ENCODE measurements at places on chromosomes 2 and 18.

GRCh38 chr2:40455661-40456060 is 3.8 kb upstream of the SLC8A1 start:
- H3K4me1 ChIP-seq, result no peaks in the 10 kb centered on the region
- H3K27ac ChIP-seq, result no peak overlapping the region
- no peak overlapping the region for H3K4me3 ChIP-seq
- DNase-seq, result no peak

DNA sequence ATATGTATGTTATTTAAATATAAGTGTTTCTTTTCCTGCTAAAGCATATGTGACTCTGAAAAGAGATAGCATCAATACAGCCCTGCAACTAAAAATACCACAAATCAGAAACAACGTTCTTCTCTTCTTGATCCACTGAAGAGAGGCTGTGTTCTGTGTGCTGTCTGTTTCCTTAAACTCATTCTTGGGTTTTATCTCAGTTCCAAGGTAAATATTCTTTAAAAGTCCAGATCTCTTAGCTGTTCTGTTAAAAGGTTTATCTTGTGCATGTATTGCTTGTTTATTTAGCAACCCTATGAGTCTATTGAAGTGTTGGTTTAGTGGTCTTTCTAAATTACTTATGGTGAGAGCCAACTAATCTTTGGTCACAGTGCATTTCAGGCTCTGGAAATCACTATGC is 173.3 kb upstream of the NT5C1B start:
- no peaks in the 10 kb centered on the region for H3K36me3 ChIP-seq
- DNase-seq, result no peak
- no peaks in the 10 kb centered on the region for H3K4me1 ChIP-seq
- no peaks in the 10 kb centered on the region for H3K27me3 ChIP-seq
- no peak overlapping the region for H3K4me3 ChIP-seq

DNA sequence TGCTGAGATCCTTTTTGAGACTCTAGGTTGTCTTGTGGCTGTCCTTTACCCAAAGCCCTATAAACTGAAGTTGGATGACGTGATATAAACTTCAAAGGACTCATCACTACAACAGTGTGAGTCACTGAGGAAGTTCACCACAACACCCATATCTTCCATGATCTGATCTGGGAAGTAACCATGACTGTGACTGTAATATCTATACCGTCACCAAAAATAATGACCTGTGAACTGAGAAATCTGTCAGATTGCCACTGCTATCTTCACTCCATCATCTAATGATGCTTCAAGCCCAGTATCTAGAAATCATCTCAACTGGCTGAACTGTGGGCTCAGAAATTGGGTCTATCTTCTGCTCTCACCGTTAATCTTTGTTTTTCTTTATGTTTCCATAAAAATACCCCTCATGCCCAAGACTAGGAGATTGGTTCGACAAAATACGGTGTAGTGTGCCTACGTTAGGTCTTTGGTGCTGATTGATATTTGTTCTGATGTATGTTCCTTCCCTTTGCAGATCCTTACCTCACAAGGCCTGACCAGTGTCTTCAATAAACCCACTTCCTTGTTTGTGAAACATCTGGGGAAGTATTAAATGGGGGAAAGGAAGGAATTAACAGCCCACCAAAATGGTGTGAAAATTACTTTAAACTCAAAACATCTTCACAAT is 78.2 kb downstream of the MYL12B start:
- no peak overlapping the region for H3K27ac ChIP-seq
- no peak for DNase-seq
- H3K36me3 ChIP-seq, result no peaks in the 10 kb centered on the region
- no peaks in the 10 kb centered on the region for H3K27me3 ChIP-seq

DNA sequence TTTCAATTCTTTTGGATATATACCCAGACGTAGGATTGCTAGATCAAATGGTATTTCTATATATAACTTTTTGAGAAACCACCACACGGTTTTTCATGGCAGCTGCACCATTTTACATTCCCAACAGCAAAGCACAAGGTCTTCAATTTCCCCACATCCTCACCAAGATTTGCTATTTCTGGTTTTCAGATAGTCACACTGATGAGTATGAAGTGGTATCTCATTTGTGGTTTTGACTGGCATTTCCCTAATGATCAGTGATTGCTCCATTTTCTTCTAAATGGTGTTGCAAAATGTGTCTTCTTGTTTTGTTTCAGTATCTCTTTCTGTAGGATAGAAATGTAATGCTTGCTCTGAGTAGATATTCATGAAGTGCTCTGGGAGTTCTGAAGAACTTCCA is 52.0 kb downstream of the ANKRD44 start:
- H3K27me3 ChIP-seq, result no peaks in the 10 kb centered on the region
- no peaks in the 10 kb centered on the region for H3K36me3 ChIP-seq
- no peak overlapping the region for H3K4me3 ChIP-seq
- no peak for DNase-seq

GRCh38 chr2:44969936-44970335 is 28.4 kb downstream of the SIX3 start:
- no peaks in the 10 kb centered on the region for H3K4me1 ChIP-seq
- no peak overlapping the region for H3K27ac ChIP-seq
- no peak for DNase-seq
- peaks cover 50% of the 10 kb centered on the region for H3K27me3 ChIP-seq
- H3K4me3 ChIP-seq, result no peak overlapping the region

DNA sequence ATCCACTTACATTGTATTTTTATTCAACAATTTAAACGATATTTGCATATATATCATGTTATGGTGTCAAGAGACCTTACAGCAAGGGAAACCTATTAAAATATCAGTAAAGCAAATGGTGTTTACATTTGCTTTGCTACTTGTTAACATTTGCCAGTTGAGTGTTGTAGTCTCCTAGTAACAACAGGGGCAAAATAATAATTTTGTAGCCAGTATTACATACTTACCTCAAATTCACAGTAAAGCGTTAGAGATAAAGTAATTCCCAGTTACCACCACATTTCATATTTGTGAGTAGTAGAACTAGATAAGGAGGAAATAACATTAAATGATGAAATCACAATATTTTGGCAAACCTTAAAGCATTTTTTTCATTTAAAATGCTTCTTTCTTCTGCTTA is 71.3 kb downstream of the FASTKD2 start:
- H3K4me3 ChIP-seq, result no peak overlapping the region
- no peaks in the 10 kb centered on the region for H3K4me1 ChIP-seq
- H3K27me3 ChIP-seq, result no peaks in the 10 kb centered on the region
- DNase-seq, result no peak
- H3K36me3 ChIP-seq, result no peaks in the 10 kb centered on the region

DNA sequence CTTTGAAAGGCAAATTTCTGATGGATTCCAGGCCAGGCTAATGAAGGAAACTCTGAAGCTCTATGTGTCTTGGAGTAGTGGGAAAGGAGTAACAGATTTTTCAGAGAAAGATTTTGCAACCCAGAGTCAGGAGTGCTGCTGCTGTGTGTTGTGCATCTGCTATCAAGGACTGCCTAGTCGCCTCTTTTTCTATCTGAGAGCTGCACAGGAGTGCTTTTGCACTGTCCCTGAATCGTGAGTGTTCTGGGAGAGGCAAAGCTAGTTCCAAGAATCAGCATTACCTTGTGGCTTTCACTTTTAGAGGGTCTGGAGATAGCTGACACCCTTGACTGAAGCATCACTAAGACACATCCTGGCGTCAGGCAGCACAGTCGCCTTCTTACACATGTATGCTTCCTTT is 336.4 kb downstream of the PARD3B start:
- no peaks in the 10 kb centered on the region for H3K27me3 ChIP-seq
- H3K27ac ChIP-seq, result no peak overlapping the region
- no peaks in the 10 kb centered on the region for H3K4me1 ChIP-seq
- DNase-seq, result no peak

DNA sequence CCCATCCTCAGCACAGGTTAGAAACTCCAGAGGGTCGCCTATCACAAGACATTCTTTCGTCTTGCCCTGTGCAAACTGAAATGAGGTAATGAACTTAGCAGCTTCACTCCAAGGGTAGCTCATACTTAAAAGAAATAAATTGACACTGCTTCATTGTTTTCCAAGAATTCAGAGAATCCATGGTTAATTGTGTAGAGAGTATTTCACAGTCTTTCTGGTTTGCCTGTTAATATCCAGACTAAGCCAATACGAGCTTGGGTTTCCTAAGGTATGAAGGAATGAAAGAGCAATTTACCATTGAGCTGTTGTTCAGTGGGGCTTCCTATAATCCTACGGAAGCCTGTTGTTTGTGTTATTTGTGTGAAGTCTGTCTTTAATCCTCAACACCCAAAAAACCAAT is 58.7 kb downstream of the FAM124B start:
- H3K4me3 ChIP-seq, result no peak overlapping the region
- no peaks in the 10 kb centered on the region for H3K27me3 ChIP-seq
- H3K27ac ChIP-seq, result no peak overlapping the region
- no peak for DNase-seq

- peaks cover 92% of the 10 kb centered on the region for H3K27me3 ChIP-seq
- no peaks in the 10 kb centered on the region for H3K36me3 ChIP-seq
Measured at GRCh38 chr18:74447404-74448152, 9.5 kb downstream of the DIPK1C start.

GRCh38 chr2:191581003-191581402 is 96.9 kb upstream of the NABP1 start:
- no peak for DNase-seq
- no peaks in the 10 kb centered on the region for H3K27me3 ChIP-seq
- no peak overlapping the region for H3K4me3 ChIP-seq
- no peak overlapping the region for H3K27ac ChIP-seq

DNA sequence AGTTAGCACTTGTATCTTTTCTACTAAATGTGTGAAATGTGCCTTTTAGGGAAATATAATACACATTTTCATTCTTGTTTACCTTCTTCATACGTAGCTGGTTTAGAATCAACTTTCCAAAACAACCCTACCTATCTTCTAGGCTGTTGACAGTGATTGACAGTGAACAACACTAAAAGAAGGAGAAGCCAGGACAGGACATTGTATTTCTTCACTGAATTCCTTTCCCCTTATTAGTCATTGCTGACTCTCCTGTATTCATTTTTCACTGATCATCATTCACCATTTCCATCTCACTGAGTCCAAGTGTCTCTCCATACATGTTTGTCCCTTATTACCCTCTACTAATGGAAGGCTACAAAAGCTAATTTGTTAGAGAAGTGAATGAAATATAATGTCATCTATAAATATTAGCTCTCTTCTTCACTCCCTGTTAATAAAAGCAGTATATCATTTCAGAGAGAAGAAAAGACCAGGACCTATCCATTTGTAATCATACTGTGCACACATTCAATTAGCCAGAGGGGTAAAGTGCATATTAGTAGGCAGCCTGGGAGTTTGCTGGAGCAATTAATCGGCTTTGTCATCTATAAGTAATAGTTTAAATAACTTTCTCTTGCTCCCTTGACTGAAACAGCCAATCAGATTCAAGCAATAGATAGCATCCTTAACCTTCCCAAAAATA is 192.5 kb upstream of the FOSL2 start:
- no peaks in the 10 kb centered on the region for H3K27me3 ChIP-seq
- DNase-seq, result no peak
- no peak overlapping the region for H3K4me3 ChIP-seq
- no peaks in the 10 kb centered on the region for H3K36me3 ChIP-seq
- no peaks in the 10 kb centered on the region for H3K4me1 ChIP-seq
- H3K27ac ChIP-seq, result no peak overlapping the region

- H3K27me3 ChIP-seq, result no peaks in the 10 kb centered on the region
- H3K36me3 ChIP-seq, result no peaks in the 10 kb centered on the region
- no peaks in the 10 kb centered on the region for H3K4me1 ChIP-seq
- no peak overlapping the region for H3K4me3 ChIP-seq
- no peak overlapping the region for H3K27ac ChIP-seq
Measured at GRCh38 chr2:166765141-166765540, 123.1 kb upstream of the XIRP2 start.

- H3K4me3 ChIP-seq, result no peak overlapping the region
- no peak for DNase-seq
- H3K27me3 ChIP-seq, result peaks cover 72% of the 10 kb centered on the region
- no peak overlapping the region for H3K27ac ChIP-seq
- H3K4me1 ChIP-seq, result no peaks in the 10 kb centered on the region
Measured at GRCh38 chr18:74060579-74060978, 87.1 kb downstream of the FBXO15 start.

DNA sequence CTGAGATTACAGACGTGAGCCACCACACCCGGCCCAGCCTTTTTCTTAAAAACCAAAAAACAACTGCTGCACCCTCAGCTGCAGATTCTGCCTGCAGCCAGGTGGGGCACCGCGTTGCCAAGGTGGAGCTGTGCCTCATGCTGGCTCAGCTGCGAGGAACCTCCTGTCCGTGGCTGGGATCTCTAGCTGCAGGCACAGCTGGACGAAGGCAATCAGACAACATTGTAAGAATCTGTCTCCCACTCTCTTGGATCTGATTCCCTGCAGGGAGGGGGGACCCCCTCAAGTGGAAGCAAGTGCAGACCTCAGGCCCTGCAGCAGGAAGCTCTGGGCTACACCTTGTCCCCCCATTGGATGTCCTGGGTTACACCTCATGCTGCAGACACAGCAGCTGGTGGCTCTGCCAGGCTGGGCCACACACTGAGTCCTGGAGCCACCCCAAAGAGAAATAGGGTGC is 24.1 kb downstream of the CIDEA start:
- H3K4me3 ChIP-seq, result no peak overlapping the region
- H3K4me1 ChIP-seq, result no peaks in the 10 kb centered on the region
- peak; percentile 45 for DNase-seq
- H3K27ac ChIP-seq, result no peak overlapping the region

- no peaks in the 10 kb centered on the region for H3K36me3 ChIP-seq
- H3K4me3 ChIP-seq, result no peak overlapping the region
- DNase-seq, result no peak
Measured at GRCh38 chr18:61132031-61132430, 201.2 kb upstream of the CDH20 start.

DNA sequence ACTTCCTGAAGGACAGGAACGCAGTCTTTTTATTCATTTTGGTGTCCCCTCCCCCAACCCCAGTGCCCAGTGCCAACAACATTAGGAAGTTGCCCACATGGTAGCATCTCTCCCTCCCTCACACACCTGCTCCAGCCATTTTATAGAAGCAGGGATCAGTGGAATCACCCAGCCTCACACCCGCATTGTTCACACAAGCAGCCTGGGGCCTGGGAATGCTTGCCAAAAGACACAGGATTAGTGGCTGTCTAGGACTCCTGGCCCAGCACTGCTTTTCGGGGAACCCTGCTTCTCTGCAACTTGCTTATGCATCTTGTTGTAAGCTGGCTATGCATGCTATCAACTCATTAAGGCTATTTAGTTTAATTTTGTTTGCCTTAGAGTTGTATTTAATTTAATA is 17.9 kb downstream of the TMEM37 start:
- peaks cover 83% of the 10 kb centered on the region for H3K27me3 ChIP-seq
- no peak overlapping the region for H3K27ac ChIP-seq
- H3K4me3 ChIP-seq, result no peak overlapping the region

DNA sequence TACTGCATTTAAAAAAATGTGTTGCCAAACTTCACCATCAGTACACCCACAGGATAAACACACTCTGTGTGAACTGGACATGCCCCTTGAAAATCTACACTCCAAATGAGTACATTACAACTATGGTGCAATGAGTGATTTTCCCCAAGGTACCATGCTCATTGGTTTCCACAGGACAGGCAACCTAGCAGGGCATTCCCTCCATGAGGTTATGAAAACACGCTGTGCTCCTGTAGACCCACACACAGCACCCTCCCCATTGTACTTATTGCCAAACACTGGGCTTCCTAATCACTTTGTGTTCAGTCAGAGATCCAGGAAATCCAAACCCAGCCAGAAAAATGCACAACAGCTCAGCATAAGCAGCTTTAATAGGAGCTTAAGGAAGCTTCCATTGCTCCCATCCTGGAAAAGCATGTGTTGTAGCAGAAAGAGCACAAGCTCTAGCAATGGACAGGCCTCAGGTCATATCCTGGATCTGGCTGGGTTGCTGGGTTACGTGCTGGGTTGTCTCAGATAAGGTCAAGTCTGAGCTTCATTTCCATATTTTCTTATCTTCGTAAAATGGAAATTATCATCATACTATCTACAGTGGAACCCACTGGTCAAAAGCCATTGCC is 20.8 kb upstream of the ATIC start:
- H3K4me3 ChIP-seq, result no peak overlapping the region
- H3K27ac ChIP-seq, result no peak overlapping the region
- H3K36me3 ChIP-seq, result no peaks in the 10 kb centered on the region
- H3K27me3 ChIP-seq, result no peaks in the 10 kb centered on the region

Measured in Calu3 (cell line).